ENCODE measurements at places on chromosomes 6 and 20. TPM values are rescaled to one million over a fixed set of nuclear protein-coding genes. Genes with fewer than 3 reads are reported as not detected.

The ANKRD66 gene
- not detected for total RNA-seq

The RBM24 gene
- 5.4 TPM for total RNA-seq

The PACRG gene
- total RNA-seq = 0.29 TPM

The PRDM13 gene
- total RNA-seq = not detected

The BPIFB4 gene
- not detected for total RNA-seq

The IPCEF1 gene
- total RNA-seq = 0.63 TPM

The DEFB124 gene
- not detected for total RNA-seq

The TFAP2A gene
- 17.8 TPM for total RNA-seq

All from epithelial cell of proximal tubule (primary cell).